Esophagus squamous epithelium (tissue), 5 donors: ENCODE measurements at places on chromosomes 3 and 15.

- DNase-seq, result no peak
These were observed 2.7 kb upstream of the C2CD4A start for GRCh38 chr15:62063825-62064635.

GRCh38 chr3:67094774-67095173 lies 96.7 kb downstream of the KBTBD8 start:
- no peak for DNase-seq

DNA sequence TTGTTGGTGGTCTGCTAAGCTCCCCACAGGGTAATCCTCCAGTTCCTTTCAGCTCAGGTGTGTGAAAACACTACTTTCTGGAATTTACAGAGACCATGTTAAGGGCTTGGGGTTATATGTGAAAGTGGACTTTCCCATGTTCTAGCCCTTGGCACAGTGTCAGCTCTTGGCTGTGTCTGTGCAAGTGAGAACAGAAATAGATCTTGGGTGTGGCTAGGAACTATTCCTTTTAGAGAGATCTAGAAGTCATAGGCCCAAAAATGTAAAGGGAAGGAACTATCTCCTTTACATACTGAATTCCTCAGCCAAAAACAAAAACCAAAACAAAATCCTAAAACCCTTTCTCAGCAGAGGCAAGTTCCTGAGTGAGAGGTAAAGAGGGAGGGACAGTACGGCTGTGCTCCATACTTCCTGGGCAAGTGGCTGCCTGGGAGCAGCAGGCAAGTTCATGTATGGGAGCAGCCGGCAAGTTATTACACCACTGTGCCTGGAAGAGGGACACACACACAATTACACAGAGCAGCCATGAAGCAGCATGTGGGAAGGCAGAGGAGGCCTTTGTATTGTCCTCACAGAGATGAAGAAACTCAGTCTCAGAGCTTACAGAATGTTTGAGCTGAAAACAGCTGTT lies 19.9 kb upstream of the C3orf62 start:
- no peak for DNase-seq

DNA sequence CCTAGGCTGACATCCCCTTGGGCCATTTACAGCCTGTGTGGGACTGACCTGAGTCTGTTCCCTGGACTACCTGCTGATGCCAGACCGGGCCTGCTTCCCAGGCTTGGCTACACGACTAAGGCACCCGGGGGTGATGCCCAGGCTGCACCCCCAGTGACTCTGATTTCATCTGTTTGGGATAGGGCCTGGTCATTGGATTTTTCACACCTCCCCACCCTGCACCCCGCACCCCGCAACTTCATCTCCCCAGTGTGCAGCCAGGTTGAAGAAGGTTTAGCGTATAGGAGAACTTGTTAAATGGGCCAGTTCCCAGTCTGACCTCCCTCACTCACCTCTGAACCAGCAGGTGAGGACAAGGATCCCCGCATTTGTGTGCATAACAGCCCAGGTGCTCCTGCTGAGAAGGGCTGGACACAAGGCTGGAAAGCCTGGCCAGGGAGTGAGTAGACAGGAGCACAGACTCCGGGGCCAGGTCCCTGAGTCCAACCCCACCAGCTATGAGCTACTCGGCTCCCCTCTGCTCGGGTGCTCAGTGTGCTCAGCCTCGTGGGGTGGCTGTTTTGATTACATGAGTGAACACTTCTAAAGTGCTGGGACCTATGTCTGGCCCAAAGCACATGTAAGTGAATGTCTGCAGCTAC lies 18.5 kb downstream of the SLC6A20 start:
- no peak for DNase-seq

DNA sequence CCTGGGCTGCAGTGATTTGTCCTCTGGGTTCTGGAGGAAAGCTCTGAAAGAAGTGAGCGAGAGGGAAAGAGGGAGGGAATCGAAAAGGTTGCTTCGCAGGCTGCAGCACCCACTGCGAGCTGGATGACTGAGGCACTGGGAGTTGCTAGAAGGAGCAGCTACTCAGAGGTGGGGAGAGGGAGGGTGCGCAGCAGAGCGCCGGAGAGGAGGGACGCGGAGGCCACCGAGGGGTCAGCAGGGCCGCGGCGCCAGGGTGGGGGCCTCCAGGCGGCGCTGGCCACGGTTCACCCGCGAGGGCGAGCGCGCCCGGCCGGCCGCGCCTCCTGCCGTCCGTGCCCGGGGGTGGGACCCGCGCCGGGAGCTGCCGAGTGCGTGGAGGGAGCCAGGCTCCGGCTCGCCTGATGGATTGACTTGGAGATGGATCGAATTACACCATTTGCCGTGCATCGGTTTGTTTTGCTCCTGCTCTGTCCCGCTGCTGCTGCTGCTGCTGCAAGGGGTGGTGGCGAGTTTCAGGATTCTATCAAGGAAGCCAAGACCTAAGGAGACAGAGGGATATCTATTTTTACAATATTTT lies at the start of gene SEMA6D:
Gene SEMA6D (plus strand): TSS at position 470 of the 577 bp plus-strand sequence. CDS start 42,294 bp downstream, outside the sequence.
- no peak for DNase-seq

DNA sequence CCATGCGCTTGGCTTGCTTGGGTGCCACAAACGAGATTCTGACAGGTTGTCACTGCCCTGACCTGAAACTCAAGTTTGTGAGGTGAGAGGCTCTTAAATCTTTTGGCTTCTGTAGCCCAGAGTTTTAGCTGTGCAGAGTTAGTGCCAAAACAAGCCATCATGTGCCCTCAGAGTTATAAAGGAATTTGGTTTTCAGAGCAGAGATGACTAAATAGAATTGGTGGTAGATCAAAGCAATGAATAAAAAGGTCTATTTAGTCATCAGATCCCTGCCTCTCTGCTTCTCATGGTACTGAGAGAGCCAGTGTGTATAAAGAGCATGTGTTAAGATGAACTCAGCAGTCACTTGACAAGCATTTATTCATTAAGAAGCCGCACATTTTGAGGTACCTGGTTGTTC lies 207.5 kb upstream of the DPH6 start:
- no peak for DNase-seq

- no peak for DNase-seq
These were observed 82.7 kb downstream of the CD47 start for GRCh38 chr3:108008106-108008505.

DNA sequence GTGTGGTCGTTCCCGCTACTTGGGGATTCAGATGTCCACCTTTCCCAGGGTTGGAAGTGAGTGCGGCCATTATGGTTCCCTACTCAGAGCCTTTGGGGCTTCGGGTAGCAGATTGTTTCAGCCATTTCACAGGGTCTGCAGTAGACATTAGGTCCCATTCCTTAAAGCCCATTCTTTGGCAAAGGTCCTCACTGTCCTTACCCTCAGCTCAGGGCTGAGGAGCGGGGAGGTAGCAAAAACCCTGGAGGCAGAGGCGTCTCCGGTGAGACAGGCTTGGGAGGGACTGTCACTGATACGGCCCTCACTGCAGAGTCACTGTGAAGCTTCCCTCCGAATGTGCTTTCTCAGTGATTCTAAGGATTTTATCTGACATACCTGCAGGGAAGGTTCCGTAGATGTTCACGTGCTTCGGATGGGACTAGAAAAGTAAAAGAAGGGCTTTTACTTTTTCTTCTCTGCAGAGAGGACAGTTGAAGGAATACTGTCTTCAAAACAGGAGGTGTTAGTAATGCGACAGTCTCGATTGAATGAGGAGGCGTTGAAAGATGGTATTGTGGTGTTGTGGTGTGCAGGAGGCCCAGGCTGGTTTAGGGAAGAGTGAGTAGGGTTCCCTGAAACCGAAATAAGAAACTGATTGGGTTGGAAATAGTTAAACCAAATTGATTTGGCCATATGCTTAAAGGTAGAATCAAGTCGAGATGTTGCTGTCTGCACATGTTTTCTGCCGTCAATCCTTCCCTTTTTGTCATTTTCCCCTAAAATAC lies 630 bp downstream of the ATP6V1A start:
- DNase-seq, result no peak

DNA sequence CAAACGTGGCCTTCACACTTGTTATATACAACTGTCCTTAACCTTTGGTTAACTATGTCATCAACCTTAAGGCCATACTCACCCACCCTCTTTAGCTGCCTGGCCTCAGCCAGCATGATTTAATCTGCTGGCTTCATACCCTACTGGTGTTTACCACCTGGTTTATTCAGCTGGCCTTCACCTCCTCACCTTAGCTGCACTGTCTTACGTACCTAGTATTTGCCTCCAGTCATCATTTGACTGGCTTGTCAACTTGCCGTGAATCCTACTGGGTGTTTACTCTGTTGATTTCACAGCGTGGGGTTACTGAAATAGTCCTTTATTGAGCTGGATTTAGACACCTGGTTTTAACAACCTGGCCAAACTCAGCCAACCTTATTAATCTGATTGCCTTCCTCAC lies 102.8 kb downstream of the IL12A start:
- DNase-seq, result no peak

- no peak for DNase-seq
These were observed 819.7 kb upstream of the ALCAM start for GRCh38 chr3:104547031-104547430.

DNA sequence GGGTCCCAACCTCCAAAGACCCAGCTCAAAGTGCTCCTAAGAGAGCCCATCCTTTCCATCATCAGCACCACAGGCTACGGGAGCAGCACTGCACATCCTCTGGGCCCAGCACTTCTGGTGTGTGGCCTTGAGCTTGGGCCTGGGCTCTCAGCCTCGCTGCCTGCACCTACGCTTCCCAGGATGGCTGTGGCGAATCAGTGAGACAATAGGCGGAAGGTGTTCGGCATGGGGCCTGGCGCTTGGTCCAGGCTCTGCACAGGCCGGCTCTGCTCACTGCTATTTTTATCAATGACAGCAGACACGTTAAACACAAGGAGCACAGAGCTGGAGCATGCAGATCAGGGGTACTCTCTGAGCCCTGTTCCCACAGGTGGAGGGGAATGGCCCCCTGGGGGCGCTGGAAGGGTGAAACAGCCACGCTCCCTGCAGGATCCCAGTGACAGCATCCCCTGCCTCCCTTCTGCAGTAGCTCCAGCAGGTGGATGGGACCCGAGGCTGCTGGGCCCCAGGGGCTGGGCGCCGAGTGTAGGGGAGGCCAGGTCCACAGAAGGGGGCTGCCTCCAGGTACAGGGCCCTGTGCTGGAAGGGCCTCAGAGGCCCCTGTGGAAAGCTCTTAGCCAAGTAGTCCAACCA lies 90.0 kb upstream of the RPL32 start:
- no peak for DNase-seq
